ENCODE measurements at places on chromosomes 11 and 22. TPM values are rescaled to one million over a fixed set of nuclear protein-coding genes. Genes with fewer than 3 reads are reported as not detected.

SEC14L2 gene
- total RNA-seq = 19.2 TPM

MGAT3 gene
- 1.3 TPM for total RNA-seq

C11orf86 gene
- not detected for total RNA-seq

TKFC gene
- 18.8 TPM for total RNA-seq

SPON1 gene
- 0.85 TPM for total RNA-seq

DDTL gene
- under 0.01 TPM for total RNA-seq

ARFGAP3 gene
- total RNA-seq = 116 TPM

P2RX6 gene
- 2.7 TPM for total RNA-seq
